ENCODE measurements at places on chromosomes 7 and 10.

DNA sequence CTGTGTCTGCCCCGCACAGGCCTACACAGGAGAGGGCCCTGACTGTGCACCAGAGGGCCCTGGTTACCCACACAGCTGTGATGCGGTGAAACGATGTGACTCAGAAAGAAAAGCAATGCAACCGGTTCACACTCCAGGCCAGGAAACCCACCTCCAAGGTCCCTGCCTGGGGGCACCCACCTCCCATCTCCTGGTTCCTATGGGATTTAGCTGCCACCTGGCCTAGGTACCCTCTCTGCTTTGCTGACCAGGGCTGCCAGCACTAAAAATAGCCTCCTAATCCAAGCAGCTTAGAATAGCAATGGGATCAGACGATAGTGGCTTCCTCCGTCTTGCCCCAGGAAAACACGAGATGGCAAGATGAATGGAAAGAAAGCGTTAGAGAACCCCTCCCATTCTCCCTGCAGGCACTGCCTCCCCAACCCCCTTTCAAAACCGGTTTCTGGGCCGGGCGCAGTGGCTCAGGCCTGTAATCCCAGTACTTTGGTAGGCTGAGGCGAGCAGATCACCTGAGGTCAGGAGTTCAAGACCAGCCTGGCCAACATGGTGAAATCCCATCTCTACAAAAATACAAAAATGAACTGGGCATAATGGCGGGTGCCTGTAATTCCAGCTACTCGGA lies 12.4 kb downstream of the RBP3 start:
- DNase-seq = no peak

DNA sequence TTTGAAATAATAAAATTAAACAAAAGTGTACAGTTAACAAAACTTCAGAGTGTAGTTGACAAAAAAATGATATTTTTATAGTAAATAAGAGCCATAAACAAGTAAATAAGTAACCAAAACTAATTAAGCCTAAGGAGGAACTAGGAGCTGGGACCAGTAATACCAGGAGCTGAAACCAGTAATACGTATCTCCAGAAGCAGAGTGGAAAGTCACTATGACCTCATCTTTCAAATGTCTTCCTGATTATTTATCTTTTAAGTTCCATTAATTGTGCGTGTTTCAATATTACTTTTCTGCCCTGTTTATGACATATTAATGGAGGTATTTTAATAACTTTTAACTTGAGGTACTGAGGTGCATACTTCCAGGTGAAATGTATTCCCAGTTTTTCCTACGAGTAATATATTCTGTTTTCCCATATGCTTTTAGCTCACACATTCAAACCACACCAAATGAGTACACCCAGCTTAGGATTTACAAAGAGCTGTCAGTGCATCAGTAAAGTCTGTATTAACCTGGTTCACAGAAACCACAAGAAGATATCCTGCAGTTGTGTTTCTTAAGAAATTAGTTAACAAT lies 283.7 kb upstream of the HGF start:
- DNase-seq = no peak

- DNase-seq = no peak
These were observed 76.7 kb downstream of the SKAP2 start for GRCh38 chr7:26787701-26788100.

- no peak for DNase-seq
These were observed 477.5 kb upstream of the ADARB2 start for GRCh38 chr10:2214805-2215204.

GRCh38 chr10:127757033-127757432 lies 20.0 kb downstream of the FOXI2 start:
- DNase-seq = no peak

- peak; percentile 80 for DNase-seq
These were observed 431 bp downstream of the ZYX start for GRCh38 chr7:143381427-143382125.

DNA sequence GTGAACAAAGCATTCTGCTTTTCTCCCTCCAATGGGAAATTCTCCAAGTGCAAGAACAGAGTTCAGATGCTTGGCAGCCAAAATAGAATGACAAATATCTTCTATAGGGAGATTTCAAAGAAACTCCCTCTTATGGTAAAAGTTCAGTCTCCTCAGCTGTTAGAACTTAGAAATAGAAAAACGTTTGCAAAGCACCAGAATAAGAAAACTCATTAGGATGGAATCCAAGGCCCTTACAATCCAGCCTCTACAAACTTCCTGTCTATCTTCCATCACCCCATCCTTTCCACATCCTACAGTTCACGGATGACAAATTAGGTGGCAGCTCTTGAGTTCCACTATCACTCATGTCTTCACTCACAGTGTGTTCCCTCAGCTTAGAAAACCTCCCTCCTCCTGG lies 25.7 kb downstream of the FAM13C start:
- peak; percentile 36 for DNase-seq

GRCh38 chr10:4981722-4982471 lies 18.7 kb downstream of the AKR1C1 start:
- no peak for DNase-seq

DNA sequence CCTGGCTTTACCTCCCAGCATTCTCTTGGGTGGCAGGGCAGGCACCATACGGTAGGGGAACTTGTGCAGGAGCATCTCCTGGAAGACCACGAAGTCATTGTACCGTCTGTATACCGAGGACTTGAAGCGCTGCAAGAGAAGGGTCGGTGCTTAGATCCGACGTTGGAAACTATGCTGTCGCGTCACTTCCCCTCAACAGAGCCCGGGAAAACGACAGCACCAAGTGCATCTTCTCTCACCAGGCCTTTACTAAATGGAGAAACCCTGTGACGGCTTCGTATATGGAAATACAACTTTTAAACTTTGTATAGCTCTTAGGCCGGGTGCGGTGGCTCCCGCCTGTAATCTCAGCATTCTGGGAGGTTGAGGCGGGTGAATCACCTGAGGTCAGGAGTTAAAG lies 33.1 kb downstream of the NUDT1 start:
- no peak for DNase-seq

- no peak for DNase-seq
These were observed 10.2 kb downstream of the APBB1IP start for GRCh38 chr10:26448292-26448691.

DNA sequence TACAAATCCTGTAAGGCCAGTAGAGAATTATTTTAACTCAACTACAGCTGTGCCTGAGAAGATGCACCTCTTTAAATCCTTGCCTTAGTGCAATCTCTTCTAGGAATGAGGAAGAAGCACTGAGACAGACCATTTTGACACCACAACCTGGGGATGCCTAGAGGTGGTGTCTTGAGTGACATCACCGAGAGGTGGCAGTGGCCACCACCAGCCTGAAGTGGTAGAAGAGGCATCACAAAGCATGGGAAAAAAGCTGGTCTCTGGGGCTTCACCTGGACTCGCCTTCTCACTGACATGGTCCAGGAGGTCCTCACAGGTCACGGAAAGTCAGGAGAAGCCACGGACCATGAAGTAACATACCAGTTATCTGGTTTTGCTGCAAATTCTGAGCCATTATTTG lies 99.2 kb upstream of the PDLIM1 start:
- no peak for DNase-seq

GRCh38 chr7:56811081-56811480 lies 321.2 kb downstream of the ZNF479 start:
- no peak for DNase-seq

GRCh38 chr7:141418066-141418465 lies 133.1 kb upstream of the AGK start:
- no peak for DNase-seq

DNA sequence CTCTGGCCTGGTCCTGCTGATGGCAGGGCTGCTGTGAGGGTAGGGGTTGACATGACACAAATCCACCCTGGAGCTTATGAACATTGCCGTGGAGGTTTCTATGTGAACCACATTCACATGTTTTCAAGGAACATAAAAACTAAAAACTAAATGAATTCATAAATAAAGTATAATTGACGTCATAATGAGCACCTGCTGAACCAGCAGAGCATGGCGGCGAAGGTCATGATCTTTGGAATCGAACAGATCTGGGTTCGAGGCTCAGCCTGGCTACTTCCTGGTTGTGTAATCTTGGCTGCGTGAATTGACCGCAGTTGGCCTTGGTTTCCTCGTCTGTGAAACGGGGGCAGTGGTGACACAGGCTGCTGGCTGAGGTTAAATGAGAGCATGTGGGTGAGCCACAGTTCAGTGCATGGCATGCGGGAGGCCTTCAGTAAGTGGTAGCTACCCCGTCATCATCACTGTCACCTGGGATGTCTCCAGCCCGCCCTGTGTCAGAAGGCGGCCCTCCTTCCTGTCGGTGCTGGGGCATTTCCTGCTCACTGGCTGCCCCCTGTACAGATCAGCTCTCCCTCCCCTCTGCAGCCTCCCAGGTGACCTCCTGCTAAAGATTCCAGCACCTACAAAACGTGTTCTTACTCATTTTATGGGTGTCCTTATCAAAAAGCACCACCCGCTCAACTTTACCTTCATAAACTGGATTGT lies 190.3 kb upstream of the SHH start:
- no peak for DNase-seq

GRCh38 chr10:77274046-77274795 lies 363.4 kb downstream of the KCNMA1 start:
- no peak for DNase-seq

- no peak for DNase-seq
These were observed 347.9 kb downstream of the TNS3 start for GRCh38 chr7:47233996-47234395.

DNA sequence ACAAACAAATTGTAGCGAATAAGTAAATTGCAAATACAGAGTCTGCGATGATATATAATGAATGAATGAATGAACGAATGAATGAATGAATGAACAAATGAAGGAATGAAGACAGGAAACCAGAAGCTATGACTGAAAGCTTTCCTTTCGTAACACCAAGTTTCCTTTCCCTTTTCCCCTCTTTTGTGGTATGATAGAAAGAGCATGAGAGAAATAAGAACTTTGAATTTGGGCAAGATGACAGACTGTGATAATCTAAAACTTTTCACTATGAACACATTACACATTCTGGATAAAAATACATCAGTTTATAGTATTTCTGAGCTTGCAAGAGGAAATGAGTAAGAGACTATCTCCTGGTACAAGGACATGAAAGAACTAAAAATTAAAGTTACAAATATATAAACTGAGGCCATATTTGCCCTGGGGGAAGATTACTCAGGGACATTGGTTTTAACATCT lies 8.4 kb upstream of the UCN3 start:
- no peak for DNase-seq

DNA sequence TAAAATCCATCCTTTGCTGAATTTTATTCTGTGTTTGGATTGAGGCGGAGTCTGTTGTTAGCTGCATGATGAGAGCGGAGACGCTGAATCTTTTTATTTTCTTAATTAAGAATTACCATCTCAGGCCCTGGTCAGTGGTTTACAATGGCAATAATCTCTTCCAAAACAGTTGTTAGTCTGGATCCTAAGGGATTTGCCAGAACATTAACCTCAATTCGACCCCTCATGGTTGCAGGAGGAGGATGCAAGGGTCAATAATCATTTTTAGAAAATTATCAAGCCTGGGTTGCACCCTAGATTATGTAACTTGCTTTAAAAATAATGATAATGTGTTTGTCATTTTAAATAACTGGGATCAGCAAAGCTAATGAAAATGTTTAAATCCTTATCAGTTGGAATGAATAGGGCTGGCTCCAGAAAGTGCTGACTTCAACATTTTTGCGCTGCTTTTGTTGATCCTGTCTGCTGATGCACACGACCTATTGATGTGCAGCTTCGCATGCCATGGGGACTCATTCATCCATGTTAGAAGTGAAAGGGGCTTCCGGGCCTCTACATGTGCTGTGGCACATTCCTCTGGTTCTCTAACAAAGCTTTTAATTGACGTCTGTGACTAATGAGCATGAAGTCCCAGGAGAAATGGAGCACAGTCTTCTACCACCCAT lies 80.7 kb upstream of the KIAA1217 start:
- no peak for DNase-seq

DNA sequence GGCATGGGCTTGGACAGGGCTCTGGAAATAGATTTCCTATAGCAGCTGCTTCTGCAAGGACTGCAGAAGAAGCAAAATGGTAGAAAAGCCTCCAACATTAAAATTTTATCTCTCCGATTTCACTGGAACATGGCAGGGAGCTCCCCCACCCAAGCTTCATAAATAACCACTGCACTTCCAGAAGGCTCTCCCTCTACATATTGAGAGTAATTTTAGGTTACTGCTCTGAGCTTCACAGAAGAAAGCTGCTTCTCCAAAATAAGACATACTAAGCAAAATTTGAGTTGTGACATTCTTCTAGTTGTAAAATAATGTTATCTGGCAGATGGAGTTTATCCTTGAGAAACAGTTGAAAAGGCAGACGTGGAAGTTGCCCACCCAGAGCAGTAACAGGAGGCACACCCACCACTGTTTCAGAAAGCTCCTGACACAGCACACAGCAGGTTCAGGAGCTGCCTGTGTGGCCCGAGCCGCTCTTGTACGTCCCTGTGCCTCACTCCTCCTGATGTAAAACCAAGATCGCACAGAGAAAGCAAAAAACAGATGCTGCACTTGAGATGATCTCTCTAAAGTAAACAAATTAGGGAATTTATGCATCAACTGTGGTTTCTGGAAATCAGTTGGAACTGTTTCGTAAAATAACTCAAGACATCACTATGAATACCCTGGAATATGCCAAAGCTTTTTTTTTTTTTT lies 621.0 kb downstream of the PARD3 start:
- peak; percentile 53 for DNase-seq

GRCh38 chr7:8931906-8932646 lies 498.7 kb downstream of the NXPH1 start:
- no peak for DNase-seq

GRCh38 chr10:29254123-29255046 lies 34.5 kb upstream of the LYZL1 start:
- DNase-seq = no peak
